ENCODE measurements at places on chromosomes 12 and 14.
A peak's percentile ranks its signal among the peaks of the same experiment; 100 is the strongest.

- DNase-seq, result no peak
Measured at GRCh38 chr14:47252802-47253201, 422.6 kb downstream of the MDGA2 start.

GRCh38 chr14:78319406-78319805, 149.2 kb downstream of the NRXN3 start:
- DNase-seq, result no peak

- DNase-seq, result no peak
Measured at GRCh38 chr12:125882141-125882540, 816.9 kb downstream of the AACS start.

DNA sequence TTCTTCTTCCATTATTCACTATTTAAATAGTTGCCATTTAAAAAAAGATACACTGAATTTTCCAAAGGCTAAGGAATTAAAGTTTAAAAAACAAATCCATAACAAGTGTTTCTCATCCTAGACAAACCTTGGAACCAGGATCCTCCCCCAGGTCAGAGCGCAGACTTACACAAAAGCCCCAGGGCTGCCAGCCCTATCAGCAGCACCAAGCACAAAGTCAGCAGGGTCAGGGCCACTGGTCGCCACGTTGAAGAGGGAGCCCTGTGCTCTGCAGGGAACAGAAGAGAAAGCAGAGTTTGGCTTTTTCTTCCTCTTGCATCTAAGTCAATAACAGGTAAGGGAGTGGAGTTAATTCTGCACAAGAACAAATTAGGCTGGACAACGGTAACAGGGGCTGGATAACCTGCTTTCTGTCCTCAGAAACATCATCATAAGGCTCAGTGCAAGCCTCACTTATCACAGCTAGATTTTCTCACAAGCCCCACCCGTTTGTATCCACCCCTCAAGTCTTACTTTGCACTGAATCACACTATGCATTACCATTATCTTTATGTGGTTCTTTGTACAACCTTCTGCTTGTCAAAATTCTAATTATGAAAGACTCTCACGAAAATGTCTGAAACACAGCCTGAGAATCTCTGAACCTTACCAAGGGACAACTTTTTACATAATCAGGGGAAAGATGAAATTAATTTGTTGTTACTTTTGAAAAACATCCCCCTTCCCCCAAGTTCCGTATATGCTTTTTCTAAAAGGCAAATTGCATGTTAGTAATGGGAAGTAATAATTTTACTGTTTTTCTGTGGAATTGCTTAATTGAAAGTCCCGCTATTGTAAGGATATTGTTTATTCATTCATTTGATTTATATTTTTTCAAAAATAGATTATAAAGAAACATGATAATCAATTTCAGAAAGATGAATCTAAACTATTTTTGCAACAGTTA, 9.6 kb downstream of the CLEC1A start:
- DNase-seq, result no peak

- DNase-seq, result no peak
Measured at GRCh38 chr12:3727877-3728632, 24.9 kb downstream of the CRACR2A start.

DNA sequence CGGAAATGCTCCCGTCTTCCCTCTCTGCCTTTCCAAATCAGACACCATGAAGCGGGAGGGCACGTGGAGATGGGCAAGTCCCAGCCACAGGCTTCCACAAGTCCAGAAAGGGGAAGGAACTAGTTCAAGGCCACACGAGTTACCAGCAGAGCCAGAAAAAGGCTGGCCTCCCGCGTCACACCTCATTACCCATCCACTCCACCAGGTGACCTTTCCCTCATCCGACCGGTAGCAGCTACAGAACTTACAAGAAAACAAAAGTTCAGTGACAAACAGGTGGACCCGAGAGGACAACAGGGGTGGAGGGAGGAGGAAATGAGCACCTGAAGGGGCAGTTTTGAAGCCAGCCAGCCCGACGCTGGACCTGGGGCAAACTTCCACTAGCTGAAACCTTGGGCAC, 46.9 kb downstream of the CHGA start:
- no peak for DNase-seq

- DNase-seq, result no peak
Measured at GRCh38 chr14:33669111-33669510, 281.8 kb downstream of the EGLN3 start.

DNA sequence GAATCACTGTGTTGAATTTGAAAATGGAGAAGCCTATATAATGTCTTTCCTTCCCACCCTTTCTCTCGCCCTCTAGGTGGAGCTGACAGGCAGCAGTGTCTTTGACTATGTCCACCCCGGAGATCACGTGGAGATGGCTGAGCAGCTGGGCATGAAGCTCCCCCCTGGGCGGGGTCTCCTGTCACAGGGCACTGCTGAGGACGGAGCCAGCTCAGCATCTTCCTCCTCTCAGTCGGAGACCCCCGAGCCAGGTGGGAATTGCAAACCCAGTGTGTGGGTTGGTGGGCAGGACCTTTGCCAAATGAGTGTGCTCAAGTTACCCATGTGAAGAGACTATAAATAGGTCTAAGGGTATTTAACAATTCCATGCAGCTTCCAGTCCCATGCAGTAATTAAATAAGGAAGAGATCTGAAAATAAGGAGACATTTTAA, 274.7 kb downstream of the EGLN3 start:
- DNase-seq, result peak; percentile 74

DNA sequence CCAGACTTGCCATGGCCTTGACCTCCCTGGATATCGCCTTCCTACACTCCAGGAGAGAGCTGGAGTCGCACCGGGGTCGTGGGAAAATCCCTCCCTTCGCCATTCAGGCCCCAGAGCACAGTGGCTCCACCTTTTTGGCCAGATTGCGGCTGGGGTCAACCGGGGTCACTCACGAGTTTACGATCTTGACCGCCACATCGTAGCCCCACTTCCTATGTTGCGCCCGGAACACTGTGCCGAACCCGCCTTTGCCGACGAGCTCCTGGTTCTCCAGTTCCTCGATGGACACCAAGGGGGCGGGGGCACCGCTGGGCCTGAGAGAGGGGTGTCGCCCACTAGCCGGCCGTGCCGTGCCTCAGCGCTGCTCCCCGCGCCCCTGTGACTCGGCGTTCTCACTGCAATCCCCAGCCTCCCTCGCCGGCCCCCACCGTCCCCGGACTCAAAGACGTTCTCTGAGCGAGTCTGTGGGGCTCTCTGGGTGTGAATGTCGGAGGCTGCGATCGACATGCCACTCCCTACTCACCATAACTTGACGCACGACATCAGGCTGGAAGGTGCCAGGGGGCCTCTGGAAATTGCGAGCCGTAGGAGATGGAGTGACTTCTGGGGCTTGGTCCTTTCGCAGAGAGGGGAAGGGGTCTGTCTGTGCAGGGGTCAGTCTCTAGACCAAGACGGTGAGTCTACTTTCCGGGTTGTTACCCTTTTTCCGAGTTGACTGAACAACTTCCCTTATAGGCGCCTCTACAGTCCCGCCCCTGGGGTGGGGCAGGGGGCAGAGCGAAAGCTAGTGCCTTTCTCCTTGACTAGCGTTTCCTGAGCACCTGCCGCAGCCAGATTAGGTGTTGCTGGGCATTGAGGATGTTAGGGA, at the start of gene RIPK3:
Gene RIPK3 (minus strand): TSS at position 708 of the 868 bp plus-strand sequence. CDS start 165 bp downstream, at position 543.
- no peak for DNase-seq

- DNase-seq, result peak; percentile 19
Measured at GRCh38 chr12:64057706-64058105, 164.4 kb downstream of the KICS2 start.

DNA sequence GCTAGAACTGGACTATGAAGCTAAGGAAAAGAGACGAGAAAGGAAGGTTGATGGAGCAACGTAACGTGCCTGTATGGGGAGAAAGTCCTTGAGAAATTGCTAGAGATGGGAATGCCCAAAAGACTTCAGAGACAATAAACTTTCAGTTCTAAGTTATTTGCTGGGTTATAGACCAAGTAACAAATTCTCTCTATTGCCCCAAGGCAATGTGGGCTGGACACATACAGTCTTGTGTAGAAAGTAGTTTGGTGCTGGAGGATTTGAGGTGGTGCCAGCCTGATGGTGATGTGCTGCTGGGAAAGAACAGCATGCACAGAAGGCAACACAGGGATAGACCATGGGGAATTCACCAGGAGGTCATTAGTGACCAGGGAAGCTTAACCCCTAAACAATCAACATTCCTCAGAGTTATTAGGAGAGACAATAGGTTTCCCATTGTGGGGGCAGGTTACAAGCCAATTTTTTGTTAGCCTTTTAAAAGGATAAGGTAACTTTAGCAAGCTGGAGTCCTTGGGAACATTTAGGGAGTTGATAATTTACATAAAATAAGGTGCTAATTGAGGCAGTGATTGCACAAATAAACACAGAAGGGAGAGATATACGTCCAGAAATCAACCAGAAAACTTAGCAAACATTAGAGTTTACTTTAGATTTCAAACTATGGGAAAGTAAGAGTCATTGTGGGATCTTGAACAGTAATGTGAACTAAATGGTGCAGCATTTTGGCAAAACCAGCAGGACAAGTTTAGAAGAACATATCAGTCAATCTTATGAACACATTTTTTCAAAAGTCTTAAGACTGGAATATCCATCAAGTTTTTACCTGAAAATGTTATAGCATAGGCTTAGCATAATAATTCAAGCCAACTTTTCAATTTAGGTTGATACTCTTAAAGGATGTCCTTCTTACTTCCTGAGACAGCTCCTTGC, 61.4 kb downstream of the LMNTD1 start:
- no peak for DNase-seq

DNA sequence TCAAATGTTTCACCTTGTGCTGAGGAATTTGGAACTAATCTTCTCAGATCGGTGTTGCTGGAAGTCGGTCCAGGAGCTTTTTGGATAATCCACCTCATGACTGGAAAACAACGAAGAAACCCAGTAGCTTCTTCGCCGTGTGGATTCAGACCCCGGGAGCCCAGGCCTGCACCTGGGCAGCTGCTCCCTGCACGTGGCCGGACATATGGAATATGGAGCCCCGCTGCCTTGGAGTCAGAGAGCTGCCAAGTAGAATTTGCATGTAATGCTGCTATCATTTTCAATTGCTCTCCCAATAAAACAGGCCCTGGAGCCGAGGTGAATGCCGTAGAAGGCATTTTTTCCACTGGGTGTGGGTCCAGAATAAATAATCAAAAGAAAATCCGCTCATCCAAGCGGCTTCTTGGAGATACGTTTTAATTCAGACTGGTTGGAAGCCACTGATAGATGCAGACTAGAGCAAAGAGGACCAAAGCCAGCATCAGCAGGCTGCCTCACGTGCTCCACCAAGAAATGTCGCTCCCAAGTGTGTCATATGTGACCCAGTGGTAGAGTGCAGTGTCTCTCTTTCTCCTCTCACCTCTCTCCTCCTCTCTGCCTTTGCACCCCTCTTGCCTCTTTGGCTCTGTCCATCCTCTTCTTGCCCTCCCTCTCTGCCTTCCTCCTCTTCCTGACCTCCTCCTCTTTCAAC, 115.3 kb downstream of the ZNF664 start:
- no peak for DNase-seq

GRCh38 chr12:43288671-43289425, 263.2 kb downstream of the ADAMTS20 start:
- no peak for DNase-seq

DNA sequence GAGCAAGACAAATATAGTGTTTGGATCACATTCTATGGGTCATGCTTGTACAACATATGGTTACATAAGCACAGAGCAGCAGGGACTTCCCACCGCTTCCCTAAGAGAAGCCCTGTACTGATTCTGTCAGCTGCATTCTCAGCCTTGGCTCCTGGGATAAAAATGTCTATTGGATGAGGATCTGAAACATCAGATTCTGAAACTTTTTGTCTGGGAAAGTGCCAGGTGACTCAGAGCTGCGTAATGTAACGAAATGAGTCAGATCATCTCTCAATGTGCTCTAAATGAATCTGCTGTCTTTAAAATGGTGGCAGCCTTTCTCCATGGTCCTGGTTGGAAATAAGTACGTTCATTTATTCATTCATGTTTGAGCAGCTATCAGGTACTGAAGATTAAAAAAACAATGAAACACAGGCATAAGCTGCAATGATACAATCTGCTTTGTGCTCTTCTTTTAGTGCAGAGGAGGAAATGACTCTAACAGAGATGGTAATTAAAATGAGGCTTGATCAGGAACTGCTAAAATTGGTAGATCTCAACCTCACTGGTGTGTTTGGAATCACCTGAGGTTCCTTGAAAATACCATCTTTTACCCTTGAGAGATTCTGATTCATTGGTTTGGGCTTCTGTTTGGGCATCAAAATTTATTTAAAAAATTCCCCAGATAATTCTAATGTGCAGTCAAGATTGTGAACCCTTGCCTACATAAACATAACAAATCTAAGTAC, 99.1 kb upstream of the NAP1L1 start:
- peak; percentile 5 for DNase-seq

- DNase-seq, result no peak
Measured at GRCh38 chr12:50739611-50740010, 24.3 kb upstream of the ATF1 start.

- no peak for DNase-seq
Measured at GRCh38 chr14:27881646-27882045, 884.9 kb upstream of the FOXG1 start.

DNA sequence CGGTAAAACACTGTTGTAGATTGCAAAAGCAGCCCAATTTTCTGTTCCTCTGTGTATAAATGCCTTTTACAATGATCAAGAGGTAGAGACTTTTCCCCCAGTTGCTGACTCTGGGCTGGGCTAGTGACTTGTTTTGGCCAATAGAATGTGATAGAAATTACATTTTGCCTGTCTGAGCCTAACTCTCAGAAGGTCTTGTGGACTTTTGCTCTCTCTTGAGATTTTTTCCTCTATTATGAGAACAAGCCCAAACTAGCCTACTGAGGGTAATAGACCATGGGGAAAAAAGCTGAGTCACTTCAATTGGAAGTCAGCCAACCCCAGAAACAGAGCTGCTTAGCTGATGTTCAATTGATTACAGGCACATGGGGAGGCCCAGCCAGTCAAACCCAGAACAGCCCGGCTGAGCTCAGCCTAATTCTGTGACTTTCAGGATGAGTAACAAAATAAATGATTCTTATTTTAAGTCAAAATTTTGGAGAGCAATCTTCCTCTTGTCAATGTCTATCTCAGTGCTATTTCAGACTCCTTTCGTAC, 61.4 kb downstream of the MYF5 start:
- DNase-seq, result peak; percentile 44

DNA sequence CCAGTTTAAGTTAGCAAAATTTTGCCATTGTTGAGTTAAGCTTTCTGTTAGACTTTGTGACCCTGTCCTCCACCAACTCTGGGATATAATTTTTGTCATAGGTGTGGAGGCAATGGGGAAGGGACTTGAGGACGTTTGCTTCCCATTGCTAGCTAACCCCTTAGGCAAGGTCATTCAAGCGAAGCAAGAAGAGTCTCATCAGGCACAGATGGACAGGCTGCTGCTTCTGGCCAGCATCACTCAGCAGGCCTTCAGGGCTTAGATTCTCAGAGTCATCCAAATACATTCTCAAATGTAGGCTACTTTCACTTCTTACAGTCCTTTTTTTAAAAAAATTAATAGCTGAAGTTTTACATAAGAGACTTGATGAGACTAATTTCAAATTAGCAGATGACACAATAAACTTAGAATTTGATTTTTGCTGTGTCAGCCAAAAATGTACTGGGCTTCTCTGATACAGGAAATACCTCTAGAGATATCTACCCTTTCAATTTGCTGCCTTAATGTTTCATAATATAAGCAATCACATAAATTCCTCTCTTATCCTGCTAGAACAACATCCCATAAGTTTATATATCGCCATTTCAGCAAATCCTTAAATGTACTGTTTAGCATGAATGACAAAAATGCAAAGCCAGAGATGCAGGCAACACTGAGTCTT, 875.2 kb downstream of the FLRT2 start:
- no peak for DNase-seq
